Stimulated activated CD8-positive, alpha-beta memory T cell treated with anti-CD3 and anti-CD28 coated beads, Interleukin-15, amount 100 ng/mL, for 24 hours (primary cell): ENCODE measurements at places on chromosomes 16 and 17.

DNA sequence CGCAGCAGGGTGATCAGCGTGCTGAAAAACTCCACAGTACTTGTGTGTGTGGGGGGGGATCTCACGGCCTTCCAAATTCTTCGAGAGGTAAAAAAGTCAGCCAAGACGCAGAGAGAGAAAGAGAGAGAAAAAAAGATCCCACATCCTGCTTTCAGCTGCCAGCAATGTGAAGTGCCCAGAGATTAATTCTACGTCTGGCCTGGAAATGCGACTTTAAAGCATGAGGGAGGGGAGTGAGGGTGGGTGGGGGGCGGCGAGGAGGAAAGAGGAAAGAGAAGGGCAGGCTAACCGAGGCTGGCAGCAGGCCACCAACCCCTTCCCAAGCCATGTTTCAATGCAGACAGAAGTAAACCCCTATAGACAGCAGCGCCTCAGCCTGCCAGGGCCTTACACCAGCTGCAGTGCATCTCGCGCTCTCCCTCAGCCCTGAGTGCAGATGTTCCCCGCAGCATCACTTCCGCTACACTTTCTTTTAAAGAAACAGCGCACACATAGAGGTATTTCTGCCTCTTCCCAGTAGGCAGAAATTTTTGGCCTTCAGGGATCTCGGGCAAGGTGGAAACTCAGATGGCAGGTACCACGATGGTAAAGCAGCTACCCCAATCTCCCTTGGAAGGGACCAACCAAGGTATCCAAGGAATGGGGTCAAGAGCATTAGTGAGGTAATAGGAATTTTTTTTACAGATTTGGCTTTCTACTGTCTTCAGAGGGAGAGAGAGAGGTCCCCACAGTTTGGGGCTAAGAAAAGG lies 87.8 kb downstream of the SMG6 start:
- no peak for DNase-seq

DNA sequence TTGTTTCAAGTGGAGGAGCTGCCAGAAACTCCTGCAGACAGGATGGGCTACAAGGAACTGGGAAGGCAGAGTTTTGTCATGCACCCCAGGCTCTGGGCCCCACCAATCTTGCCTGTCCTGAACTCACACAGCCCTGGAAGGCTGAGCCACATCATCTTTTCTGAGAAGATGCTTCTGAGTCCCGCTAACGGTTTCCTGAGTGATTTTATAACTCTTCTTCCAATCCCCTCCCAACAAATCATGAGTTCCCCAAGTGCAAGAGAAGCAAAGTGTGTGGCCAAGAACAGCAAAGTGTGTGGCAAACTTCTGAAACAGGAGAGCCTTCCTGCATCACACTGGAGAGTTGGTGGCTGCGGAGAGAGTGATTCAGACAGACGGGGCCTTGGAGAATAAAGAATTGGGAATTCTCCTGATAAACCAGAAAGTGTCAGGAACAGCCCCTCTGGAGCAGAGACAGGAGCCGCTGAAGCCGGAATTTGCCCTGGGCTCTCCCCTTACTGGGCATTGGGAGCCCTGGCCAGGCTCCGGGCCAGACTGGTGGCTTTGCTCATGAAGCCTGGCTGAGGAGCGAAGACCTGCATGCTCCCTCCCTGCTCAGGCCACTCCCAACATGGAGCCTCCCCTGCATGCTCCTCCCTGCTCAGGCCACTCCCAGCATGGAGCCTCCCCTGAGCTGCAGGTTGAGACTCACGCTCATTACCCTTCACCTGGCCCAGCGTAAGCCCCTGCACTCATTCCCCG lies 47.2 kb downstream of the PITPNM3 start:
- no peak for DNase-seq

GRCh38 chr17:39679521-39680192 lies 8.2 kb downstream of the PGAP3 start:
- no peak for DNase-seq

DNA sequence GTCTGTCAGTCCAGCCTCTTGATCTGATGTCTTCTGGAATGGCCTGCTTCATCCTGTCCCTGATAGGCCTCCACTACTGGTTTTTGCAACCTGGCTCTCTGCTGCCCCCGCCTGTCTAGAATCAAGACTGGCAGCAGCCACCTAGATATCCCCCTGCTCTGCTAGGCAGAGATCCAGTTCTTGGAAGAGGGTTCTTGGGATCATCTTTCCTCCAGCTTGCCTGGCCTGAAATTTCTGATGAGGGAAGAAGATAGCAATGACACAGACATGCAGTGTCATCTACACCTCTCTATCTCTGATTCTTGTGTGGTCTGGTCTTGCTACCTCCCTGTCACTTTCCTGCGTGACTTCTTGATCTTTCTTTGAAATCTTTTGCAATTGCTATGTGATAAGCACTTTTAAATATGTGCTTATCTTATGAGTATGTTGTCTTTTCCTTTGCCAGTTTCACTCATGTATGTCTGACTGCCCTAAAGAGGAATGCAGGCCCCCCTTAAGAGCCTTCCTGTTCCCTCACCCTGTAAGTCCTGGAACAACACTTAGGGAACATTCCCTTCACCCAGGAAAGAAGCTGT lies 20.3 kb upstream of the NFATC3 start:
- peak; percentile 31 for DNase-seq

DNA sequence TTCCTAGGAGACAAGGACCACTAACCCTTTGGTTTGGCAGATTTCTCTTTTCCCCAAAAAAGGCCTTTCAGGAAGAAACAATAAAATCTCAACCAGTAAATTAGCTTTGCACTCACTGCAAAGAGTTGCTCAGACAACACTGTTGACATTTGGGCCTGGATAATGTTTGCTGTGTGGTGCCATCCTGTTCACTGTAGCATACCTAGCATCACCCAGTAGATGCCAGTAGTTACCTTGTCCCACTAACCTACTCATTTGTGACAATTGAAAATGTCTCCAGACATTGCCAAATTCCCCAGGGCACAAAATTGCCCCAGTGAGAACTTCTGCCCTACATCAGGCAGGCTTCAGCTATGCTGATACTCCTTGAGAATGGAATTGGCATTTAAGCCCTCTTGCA lies 177.0 kb upstream of the ERCC4 start:
- DNase-seq, result no peak

GRCh38 chr16:67746846-67747245 lies 27.7 kb upstream of the GFOD2 start:
- no peak for DNase-seq

GRCh38 chr16:85652431-85653221 lies 36.1 kb downstream of the GINS2 start:
- DNase-seq, result no peak

DNA sequence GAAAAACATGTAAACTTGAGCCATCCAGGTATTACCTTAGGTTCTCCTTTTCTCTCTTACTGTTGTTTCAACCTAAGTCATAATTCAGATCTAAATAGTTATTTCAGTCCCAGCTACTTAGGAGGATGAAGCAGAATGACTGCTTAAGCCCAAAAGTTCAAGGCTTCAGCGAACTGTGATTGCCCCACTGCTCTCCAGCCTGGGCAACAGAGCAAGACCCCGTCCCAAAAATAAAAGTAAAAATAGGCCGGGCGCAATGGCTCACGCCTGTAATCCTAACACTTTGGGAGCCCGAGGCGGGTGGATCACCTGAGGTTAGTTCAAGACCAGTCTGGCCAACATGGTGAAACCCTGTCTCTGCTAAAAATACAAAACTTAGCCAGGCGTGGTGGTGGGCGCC lies 9.6 kb downstream of the MEIOB start:
- no peak for DNase-seq

DNA sequence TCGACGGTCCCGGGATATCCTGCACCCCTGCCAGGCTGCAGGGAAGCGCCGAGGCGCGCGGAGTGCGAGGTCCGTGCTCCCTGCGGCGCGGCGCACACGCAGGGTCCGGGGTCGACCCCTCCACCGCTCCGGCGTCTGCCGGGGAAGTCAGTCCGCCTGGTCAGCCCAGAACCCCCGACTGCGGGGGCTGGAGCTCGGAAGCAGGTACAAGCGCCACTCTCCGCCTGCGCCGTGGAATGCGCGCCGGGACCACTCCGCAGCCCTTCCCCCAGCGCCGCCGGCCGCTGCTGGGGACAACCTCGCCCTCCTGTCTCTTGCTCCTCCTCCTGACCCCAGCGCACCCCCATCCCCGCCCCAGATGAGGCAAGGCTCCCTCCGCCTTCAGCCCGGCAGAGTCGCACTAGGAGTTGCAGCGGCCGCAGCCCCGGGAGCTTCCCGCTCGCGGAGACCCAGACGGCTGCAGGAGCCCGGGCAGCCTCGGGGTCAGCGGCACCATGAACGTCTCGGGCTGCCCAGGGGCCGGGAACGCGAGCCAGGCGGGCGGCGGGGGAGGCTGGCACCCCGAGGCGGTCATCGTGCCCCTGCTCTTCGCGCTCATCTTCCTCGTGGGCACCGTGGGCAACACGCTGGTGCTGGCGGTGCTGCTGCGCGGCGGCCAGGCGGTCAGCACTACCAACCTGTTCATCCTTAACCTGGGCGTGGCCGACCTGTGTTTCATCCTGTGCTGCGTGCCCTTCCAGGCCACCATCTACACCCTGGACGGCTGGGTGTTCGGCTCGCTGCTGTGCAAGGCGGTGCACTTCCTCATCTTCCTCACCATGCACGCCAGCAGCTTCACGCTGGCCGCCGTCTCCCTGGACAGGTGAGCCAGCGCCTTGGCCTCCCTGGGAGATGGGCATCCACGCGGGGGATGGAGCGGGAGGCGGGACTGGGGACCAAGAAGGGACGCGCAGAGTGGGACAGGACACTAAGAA lies at the start of gene GALR2:
TSS of gene GALR2 (plus strand) at position 392 of the 974 bp plus-strand sequence. CDS start at position 495, 103 bp downstream.
- DNase-seq, result no peak

DNA sequence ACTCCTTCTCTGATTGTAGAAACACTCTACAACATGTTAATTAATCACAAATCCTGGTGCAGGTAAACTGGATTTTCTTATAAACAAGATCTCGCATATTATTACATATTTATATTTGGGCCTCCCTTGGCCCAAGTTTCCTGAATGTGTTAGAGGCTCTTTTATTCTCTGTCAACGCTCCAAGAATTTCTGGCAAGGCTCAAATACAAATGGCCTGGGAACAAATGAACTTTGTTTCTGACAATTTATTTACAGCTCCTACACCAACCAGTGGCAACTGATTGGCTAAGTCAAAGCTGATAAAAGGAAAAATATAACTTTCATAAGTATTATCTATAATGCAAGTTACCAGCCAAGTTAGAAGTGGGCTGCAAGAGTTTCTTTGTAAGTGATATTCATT lies 64.9 kb upstream of the CORO6 start:
- no peak for DNase-seq

- DNase-seq, result no peak
These were observed 33.3 kb downstream of the RANBP10 start for GRCh38 chr16:67773099-67773498.

DNA sequence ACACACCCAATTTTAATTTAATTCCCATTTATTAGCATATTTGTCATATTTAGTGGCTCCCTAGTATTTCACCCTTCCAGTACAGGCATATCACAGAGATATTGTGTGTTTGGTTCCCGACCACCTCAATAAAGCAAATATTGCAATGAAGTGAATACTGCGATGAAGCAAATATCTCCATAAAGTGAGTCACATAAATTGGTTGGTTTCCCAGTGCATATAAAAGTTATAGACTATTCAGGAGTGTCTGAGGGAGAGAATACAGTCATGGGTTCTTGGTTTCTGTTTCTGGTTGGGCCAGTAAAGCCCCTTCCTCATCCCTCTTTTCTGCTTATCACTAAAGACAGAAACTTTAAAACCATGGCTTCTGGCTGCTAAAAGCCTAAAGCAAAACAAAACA lies 295.4 kb upstream of the AXIN2 start:
- DNase-seq, result no peak

DNA sequence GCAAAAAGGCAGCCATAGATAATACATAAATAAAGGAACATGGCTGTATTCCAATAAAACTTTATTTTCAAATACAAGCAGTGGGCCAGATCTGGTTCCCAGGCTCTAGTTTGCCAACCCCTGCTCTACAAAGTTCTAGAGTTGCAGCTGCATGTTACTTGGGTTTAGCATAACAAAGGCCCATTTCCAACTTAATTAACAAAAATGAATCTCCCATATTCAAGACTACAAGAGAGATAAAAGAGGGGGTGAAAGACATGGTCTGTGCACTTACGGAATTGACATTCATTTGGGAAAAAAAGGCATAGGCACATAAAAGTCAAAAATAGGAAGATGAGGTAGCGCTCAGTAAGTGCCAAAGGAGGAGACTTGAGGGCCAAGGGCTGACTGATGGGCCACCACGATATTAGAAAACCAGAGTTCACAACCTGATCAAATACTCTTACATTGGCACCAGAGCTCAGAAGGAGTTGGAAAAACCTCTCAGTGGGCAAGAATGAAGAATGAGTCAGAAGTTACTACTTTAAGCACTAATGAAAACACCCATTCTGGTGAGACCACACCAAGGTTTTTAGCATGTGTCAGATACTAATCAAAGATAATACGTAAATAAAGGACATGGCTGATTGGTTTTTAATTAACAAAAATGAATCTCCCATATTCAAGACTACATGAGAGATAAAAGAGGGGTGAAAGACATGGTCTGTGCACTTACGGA lies 164.0 kb downstream of the VPS53 start:
- no peak for DNase-seq

GRCh38 chr17:45433159-45433535 lies 477 bp upstream of the ARHGAP27 start:
- DNase-seq, result no peak

GRCh38 chr17:37490022-37490587 lies 414 bp downstream of the DUSP14 start:
- DNase-seq, result peak; percentile 52

DNA sequence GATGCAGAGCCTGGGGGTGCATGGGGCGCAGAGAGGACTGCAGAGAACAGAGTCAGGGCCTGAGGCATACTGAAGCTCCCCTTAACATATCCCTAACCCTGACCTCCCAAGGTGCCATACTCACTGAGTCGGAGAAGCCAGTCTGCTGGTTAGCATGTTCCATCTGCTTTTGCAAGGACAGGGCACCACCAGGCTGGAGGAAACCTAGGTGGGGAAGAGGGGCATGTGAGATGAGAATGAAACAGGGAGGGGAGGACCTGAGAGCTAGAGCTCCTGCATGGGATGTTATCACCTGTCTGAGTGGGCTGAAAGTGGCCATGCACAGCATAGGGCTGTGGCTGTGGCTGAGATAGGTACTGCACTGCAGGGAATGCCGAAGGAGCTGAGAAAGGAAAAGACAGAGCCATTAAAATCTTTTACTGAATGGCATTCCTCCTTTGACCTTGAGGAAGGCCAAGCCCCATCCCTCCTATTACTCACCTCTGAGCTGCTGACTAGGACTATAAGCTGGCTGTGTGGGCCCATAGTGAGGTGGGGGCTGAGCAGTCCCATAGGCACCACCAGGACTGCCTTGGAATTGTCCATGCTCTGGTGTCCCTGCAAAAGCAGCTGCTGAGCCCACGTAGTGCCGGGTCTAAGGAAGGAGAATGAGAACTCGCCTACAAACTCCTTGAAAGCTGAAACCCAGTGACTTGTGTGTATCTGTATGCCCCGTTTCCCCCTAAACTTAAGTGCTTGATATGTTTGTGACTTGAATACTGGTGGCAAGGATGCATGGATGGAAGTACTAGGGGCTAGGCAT lies 1.9 kb downstream of the GPS2 start:
- DNase-seq, result no peak

- DNase-seq, result no peak
These were observed 105.9 kb downstream of the METRNL start for GRCh38 chr17:83185023-83186002.

GRCh38 chr16:74633686-74634085 lies 26.8 kb upstream of the GLG1 start:
- DNase-seq, result no peak
